ENCODE measurements at places on chromosomes 1 and 21. TPM values are rescaled to one million over a fixed set of nuclear protein-coding genes. Genes with fewer than 3 reads are reported as not detected.
A peak's percentile ranks its signal among the peaks of the same experiment; 100 is the strongest.

DNA sequence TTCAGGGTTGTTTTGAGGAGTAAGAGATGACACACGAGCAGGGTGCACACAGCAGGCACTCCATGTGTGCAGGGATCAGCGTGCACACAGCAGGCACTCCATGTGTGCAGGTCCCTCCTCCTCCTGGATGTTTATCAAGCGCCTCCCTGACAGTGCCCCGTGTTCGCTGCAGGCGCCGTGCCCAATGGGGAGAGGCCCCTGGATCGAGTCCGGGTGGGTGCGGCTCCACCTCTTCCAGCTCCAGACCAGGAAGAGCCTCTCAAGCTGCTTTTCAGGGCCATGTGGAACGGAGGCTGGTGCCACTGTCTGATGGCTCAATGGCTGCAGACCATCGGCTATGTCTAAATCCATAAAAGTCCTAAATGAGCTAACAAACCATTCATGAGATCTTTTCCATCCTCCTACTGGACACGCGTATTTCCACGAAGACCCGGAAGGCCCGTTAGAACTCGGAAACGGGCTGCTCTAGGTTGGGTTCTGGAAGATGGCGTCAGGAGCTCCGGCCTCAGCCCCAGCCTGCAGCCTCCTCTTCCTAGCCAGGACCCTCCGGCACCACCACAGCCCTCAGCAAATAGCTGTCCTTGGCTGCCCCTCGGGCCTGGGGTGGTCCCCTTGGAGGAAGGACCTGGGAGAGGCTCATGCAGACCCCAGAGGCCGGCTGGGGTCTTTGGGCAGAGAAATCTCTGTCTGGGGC is 36.0 kb downstream of the RRP1 start:
- no peak for DNase-seq

The FAM72C gene
- not detected for total RNA-seq

The EXO1 gene
- 0.62 TPM for total RNA-seq

The AIDA gene
- 46.9 TPM for total RNA-seq

- no peak for DNase-seq
These were observed 5.5 kb downstream of the LRRC42 start for GRCh38 chr1:53951697-53952096.

- no peak for DNase-seq
These were observed 64.0 kb upstream of the DNAJC6 start for GRCh38 chr1:65245295-65245694.

The SERINC2 gene
- total RNA-seq: 1.5 TPM

DNA sequence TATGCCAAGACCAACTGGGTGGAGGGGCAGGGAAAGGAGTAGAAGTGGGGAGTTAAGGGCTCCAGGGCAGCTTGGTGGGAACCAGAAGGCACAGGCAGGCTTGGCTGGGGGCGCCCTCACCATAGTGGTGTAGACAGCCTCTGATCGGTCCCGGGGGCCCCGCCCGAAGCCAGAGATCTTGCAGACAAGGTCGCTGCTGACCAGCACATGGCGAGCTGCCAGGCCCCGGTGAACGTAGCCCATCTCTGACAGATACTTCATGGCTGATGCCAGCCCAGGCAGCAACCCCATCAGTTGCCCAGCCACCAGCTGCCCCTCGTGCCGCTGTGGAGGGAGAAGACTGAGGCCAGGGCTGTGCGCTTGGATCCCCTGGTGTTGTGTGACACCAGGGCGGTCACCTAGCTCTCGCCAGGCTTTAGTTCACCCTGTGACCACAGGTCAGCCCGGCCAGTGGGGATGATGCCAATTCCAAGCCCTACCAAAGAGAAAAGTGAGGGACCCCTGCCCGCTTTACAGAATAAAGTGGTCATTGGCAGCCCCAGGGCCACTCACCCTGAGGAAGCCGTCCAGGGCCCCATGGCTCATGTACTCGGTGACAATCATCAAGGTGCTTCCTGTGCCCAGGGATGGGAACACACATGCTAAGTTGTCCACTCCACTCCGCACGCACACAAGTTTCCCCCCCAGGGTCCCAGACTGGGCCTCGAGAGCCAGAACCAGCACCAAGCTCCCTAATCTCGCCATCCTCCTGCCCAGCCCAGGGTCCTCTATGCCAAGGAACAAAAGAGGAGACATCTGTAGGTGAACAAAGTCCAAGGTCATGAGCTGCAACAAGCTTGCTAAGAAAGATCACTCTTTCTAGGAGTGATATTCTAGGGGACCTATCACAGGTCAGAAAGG is 28.2 kb downstream of the CDCA8 start:
- DNase-seq: no peak

DNA sequence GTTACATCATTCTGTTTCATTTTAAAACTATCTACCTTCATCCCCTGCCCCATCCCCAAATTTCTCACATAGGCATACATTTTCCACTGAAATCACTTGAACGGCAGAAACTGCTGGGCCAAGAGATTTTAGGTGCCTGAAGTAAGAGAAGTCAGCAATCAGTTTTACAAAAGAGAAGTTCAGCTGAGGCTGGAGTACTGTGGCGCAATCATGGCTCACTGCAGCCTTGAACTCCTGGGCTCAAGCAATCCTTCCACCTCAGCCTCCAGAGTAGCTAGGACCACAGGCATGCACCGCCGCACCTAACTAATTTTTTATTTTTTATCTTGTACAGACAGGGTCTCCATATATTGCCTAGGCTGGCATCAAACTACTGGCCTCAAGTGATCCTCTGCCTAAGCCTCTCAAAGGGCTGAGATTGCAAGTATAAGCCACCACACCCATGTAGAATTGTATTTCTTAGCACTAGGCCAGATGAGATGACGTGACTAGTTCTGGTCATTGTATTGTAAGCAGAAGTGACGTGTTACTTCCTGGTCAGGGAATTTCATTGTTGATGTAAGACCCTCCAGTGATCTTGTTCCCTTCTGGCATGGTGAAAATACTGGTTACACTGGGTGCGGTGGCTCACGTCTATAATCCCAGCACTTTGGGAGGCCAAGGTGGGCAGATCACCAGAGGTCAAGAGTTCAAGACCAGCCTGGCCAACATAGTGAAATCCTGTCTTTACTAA is 7.1 kb downstream of the BECN2 start:
- peak; percentile 54 for DNase-seq

DNA sequence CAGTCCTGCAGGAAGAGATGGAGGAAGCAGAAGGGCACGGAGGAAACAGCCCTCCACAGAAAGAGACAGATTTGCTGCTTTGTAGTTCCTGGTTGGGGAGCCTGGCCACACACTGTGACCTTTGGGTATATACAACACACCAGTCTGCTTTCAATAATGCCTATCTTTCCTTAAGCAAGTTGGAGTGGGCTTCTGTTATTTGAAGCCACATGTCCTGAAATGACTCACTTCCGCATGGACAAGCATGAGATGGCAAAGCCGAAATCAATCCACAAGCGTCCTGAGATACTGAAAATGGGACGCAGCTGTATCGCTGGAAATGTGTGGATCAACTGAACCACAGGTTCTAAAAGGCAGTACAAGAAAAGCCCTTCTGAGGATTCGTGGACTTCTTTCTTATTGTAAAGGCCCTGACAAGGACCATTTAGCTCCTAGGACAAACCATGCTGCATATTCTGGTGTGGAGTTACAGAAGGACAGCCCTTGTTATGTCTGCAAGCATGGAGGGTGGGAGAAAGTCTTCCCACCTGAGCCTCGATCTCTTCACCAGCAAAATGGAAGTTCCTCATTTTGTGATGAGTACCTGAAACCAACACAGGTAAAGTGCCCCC is 22.7 kb upstream of the FHAD1 start:
- DNase-seq: no peak

- DNase-seq: no peak
These were observed 42.4 kb downstream of the DHCR24 start for GRCh38 chr1:54844564-54844963.

The ATP5PB gene
- total RNA-seq: 680 TPM

DNA sequence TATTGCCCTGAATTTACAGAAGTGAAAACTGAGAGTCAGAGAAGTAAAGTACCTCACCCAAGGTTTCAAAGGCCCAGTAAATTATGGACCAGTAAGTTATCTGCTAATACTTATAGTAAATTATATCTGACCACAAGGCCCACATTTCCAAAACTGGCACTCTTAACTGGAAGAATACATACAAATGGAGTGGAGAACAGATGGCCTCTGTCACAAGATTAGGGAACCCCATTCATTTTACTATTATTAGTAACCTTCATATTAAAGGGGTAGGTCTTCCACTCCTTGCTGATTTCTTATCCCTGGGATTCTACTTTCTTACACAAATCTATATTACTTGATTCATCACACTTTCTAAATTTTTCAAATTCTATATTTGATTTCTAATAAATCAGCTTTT is 588.8 kb downstream of the NEGR1 start:
- no peak for DNase-seq

GRCh38 chr21:44657635-44658540 is at the start of gene KRTAP12-3:
Gene KRTAP12-3, plus strand, starts transcription at chr21:44657932. Its CDS starts 48 bp downstream, at chr21:44657980.
- no peak for DNase-seq

DNA sequence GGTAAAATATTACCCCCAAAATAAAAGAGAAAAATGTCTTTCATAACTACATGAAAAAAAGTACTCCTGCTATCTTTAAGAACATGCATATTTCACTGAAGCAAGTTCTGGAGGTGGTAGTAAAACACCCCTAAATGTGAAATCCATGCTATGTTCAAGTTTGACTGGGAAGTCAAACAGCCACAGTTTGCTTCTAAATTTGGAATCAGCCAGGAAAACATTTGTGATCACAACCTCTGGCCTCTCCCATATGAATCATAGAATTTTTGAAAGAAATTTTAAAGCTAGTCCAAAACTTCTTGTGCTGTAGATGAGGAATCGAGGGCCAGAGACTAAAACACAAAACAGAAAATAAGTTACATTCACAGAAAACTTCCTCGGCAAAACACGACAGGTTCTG is 6.6 kb downstream of the SORT1 start:
- DNase-seq: no peak

The SPRR1B gene
- not detected for total RNA-seq

- no peak for DNase-seq
These were observed 853 bp downstream of the USP16 start for GRCh38 chr21:29025328-29025713.

GRCh38 chr1:150606463-150607142 is 22.8 kb downstream of the ENSA start:
- no peak for DNase-seq

The ZNF691 gene
- 8.5 TPM for total RNA-seq

The GGPS1 gene
- total RNA-seq: 31.4 TPM

GRCh38 chr21:27557356-27557755 is 590.5 kb upstream of the ADAMTS5 start:
- no peak for DNase-seq

GRCh38 chr1:64212031-64212430 is 8.6 kb downstream of the UBE2U start:
- no peak for DNase-seq

DNA sequence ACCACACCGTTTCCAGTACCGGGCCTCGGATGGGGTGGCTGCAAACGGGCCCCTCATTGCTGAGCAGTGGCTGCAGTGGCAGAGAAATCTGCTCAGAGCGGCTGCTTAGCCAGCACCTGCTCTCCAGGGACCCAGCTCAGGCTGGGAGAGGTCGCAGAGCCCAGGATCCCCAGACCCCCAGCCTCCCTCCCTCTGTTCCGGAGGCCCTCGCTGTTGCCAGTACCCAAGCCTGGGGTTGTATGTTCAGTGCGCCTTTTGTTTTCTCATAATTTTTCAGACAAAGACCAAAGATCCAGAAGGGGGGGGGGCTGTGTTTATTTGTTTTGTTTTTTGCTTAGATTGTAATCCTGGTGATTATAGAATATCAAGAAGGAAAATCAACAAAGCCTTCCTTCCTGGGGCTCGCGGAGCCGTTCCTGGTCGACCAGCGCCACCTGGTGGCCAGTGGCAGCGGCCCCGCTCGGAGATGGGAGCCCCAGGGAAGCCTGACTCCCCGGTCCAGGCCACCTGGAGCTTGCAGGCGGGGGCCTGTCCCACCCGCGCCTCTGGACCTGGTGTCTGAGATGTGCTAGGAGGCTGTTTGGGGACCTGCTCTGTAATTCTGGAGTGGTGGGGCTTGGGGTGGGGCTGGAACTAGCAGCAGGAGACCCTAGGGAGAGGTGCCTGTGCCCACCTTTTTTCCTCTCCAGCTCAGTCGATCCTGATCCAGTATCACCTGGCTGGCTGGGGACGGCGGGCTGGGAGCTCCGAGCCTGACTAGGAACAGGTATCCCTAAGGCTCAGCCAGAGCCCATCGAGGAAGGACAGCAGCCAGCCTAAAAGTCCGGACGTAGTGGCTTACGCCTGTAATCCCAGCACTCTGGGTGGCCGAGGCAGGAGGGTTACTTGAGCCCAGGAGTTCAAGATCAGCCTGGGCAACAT is 123.9 kb upstream of the VAMP3 start:
- peak; percentile 82 for DNase-seq

- no peak for DNase-seq
These were observed 24.2 kb downstream of the WDTC1 start for GRCh38 chr1:27258598-27258997.

The CAMK1G gene
- total RNA-seq: not detected

DNA sequence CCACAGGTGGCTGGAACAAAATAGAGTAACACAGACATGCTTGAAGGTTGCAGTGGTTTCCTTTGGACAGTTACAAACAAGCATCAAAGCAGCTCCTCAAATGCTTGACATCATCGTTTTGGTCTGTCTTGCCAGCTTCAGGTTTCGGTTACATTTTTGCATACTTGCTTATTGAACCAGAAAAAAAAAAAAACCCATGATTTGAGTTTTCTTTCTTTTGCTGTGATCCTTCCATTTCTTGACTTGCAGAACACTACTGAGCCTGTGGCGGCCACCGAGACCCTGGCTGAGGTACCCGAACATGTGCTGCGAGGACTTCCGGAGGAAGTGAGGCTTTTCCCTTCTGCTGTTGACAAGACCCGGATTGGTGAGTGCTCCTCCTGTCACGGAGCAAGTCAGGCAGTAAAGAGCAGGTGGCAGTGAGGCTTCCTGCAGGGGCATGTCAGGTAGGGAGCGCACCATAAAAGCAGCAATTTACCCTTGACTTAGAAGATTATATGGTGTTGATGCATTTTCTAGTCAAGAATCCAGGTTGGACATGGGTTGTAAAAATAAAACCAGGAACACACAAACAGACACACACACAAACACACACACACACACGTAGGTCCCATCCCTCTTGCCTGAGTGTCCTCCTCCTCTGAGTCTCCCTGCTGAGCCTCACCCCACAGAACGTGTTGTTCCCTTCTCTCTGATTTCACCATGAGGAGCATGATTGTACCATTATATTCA is 30.9 kb downstream of the PRDM2 start:
- DNase-seq: no peak

- no peak for DNase-seq
These were observed 1671.1 kb downstream of the MRPL39 start for GRCh38 chr21:23936224-23936623.

GRCh38 chr1:47231301-47232186 is 481 bp downstream of the TAL1 start:
- DNase-seq: peak; percentile 50

GRCh38 chr1:8169364-8170058 is 143.4 kb upstream of the ERRFI1 start:
- DNase-seq: no peak

DNA sequence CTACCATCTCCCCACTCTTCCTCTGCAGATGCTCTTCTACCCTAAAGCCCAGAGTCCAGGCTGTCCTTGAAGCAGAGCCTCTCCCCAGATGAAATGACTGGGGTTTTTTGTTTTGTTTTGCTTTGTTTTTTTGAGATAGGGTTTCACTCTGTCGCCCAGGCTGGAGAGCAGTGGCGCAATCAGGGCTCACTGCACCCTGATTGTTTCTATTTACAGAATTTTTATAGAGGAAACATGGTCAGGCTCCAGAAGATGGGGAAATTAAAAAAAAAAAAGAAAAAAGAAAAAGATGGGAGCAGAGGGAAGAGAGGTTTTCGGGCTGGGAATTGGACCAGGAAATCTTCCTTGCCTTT is 43.7 kb upstream of the ZNF281 start:
- DNase-seq: no peak

GRCh38 chr1:85134583-85135391 is 66.0 kb downstream of the SYDE2 start:
- no peak for DNase-seq
